ENCODE measurements at places on chromosomes 13 and 19.

GRCh38 chr13:87677043-87677495 is 5.9 kb downstream of the SLITRK5 start:
- DNase-seq, result no peak

GRCh38 chr19:34556488-34556887 is 74.9 kb downstream of the WTIP start:
- DNase-seq, result no peak

GRCh38 chr19:49689133-49690078 is at the start of gene ADM5:
TSS of gene ADM5 (plus strand) at chr19:49689594. CDS start at chr19:49689838, 244 bp downstream.
- peak; percentile 56 for DNase-seq

DNA sequence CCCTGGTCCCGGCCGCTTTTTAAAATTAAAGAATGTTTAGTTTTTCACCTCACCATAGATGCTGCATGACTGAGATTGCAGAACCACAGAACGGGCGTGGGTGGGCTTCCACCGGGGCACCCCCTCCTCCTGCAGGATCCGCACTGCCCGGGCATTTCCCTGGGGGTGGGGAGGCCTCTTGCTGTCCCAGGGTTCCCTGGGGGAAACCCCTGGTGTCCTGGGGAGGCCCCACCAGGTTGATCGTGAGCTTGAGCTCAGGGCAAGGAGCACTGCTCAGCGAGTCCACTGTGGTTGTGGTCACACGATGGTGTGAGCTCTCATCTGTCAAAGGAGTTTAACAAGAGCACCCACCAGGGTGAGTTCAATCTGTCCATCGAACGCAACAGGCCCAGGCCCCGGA is 11.4 kb upstream of the TCF3 start:
- no peak for DNase-seq

GRCh38 chr19:28577666-28578065 is 635.3 kb downstream of the UQCRFS1 start:
- DNase-seq, result no peak

DNA sequence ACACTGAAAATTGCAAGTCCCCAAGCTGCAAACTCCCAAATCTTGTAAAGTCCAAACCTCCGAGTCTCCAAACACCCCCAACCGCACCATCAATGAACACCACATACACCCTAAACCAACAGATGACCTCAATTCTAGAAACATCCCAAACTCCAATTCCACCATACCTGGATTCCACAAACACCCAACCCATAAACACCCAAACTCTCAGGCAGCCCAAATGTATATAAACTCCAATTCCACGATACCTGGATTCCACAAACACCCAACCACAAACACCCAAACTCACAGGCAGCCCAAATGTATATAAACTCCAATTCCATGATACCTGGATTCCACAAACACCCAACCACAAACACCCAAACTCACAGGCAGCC is 470 bp downstream of the C3 start:
- no peak for DNase-seq

- DNase-seq, result no peak
Observed at GRCh38 chr19:32450217-32450616, 44.6 kb downstream of the DPY19L3 start.

DNA sequence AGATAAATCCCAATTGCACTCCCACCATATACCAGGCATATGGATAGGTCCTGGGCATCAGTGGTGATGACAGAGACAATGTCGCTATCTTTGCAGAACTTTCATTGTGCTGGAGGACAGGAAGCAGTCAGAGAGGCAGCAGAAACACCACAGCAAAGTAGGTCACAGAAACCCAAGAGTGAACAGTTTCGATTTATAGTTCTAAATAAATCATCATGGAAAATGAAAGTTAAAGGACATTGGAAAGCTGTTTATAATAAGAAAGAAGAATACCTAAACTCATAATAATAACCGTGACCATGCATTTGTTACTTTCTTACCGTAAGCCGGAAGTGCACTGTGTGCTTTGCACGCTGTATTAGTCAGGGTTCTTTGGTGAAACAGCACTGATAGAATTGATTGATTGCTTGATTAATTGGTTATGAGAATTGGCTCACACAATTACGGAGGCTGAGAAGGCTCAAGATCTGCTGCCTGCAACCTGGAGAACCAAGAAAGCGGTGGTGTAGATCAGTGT is 38.9 kb downstream of the ALOX5AP start:
- no peak for DNase-seq

DNA sequence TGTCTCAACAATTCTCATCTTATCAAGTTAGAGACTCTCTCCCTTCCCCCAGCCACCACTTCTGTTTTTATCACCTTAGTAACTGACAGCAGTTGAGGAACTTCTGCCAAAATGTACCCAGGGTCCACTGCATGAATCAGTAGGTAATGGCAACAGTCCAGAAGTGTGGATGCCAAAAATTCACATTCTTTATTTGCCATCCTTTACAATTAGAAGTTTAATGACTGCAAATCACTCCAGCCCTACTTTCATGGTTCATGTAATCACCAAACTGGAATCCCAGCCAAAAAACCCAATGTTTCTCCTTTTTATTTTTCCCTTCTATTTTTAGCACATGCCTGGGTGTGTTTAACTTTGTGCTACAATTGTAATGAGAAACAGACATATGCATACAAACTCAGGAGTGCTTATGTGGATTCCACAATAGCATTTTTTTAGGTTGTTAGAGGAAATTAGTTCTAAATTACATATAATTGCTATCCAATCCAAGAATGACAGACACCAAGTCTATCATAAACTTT is 243.5 kb downstream of the RGCC start:
- DNase-seq, result peak; percentile 36

DNA sequence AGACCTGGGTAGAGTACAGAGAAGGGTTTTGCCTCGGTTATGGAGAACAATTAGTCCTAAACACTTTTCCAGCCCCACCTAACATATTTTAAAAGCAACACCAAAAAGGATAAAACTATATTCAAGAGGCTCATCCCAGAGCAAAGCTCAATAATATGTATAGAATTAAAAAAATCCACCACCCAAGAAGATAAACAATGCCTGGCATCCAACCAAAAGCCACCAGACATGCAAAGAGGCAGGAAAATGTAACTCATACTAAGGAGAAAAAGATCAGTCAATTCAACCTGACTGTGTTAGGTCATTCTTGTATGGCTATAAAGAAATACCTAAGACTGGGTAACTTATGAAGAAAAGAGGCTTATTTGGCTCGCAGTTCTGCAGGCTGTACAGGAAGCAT is 39.3 kb downstream of the FGF9 start:
- no peak for DNase-seq

DNA sequence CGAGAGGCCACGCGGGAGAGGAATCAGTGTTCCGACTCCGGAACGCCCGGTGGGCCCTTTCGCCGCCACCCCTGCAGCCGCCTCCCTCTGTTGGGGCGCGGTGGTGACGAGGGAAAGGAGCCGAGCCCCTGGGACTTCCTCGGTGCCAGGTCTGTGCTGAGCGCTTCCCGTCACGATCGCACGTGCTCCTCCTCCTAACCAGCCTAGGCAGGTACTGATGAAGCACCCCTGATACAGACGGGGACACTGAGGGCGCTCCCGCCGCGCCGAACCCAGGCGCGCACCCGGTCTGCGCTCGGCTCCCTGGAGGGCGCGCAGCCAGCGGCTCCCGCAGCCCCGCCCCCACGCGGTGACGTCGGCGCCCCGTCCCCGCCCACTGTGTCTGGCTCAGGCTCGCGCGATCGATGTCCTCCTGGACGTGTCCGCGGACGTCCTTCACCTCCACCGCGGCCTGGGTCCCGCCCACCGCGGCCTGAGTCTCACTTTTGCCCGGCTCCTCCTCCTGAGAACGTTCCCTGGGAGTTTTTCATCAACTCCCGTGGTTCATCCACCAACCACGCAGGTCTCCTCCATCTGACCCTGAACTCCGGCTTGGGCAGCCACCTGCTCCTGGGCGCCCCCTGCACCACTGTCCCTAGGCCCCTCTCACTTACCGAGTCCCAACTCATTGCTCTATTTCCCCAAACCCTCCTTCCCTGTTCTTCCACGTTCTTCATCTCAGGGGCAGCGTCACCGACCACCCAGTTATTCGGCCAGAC is 2.6 kb upstream of the KLK15 start:
- DNase-seq, result peak; percentile 93

DNA sequence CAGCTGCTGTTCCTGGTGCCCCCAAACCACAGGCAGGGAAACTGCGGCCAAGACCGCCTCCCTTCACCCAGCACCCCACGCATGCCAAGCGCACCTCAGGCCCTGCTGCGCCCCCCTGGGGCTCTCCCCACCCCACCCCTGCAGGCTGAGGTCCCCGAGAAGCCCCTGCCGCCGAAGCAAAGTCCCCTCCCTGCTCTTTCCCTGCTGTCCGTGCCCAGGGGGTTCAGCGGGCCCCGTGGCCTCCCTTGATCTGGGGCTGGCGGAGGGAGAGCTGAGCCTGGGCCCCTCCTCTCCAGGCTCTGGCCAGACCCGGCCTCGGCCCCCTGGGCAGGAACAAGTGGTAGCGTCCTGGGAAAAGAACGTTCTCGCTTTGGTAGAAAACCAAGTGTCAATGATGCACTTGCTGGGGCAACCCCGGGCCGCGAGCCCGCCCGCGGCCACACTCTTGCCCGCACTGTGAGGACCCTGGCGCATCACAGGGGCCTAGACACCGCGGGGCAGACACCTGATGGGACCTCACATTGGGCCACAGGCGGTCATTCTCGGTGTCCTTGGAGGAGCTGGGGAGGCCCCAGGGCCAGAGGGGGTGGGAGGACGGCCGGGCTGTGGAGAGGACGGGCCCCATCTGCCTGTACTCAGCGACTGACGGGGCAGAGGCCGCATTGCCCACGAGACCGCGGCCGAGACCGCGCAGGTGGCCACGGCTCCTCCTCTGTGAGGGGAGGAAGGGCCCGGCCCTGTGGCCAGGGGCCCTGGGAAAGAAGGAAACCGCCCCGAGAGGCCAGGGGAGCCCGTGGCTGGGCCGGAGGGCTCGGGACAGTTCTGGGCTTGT is 29.0 kb downstream of the GPX4 start:
- no peak for DNase-seq

DNA sequence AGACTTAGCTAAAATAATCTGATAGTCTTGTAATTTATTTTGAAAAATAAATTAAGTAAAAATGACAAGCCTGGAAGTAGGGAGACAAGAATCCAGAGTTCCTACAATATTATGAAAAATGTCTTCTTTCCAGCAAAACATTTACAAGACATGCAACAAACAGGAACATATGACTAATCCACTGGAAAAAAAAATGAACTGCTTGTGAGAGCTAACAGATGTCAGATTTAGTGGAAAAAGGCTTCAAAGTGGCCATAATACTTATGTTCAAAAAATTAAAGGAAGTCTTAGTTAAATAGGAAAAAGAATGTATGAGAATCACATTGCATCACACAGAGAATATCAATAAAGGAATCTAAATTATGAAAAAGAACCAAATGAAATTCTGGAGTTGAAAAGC is 2082.0 kb upstream of the PCDH20 start:
- no peak for DNase-seq

Measured in thyroid gland (tissue), 4 donors.